Vagina (tissue), 2 donors: ENCODE measurements at places on chromosomes 5 and 9.

DNA sequence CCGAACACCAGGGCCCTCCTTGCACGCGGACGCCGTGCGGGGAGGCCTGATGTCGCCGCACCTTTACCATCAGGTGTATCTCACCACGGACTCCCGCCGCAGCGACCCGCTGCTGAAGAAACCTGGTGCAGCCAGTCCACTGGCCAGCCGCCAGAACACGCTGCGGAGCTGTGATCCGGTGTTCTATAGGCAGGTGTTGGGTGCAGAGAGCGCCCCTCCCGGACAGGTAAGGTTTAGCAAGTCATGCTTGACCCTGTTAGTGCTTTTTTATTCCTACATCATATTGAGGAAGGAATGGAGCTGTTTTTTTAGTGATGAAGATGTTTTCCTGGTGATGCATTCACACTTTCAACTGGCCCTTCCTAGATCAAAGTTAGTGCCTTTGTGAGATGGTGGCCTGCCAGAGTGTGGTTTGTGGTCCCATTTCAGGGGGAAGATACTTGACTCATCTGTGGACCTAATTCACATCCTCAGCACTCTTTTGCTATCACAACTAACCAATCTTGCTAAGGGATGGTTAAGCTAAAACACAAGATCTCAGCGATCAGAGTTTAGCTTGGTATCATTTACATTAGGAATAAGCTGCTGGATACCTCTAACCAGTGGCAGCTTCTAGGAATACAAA, 2.7 kb downstream of the PCDHGC3 start:
- no peaks in the 10 kb centered on the region for H3K27me3 ChIP-seq
- peak overlapping the region; percentile 76 for H3K4me3 ChIP-seq
- H3K36me3 ChIP-seq = no peaks in the 10 kb centered on the region
- peaks cover 68% of the 10 kb centered on the region for H3K4me1 ChIP-seq
- peak overlapping the region; percentile 96 for H3K27ac ChIP-seq
- no peak for DNase-seq

GRCh38 chr5:128773378-128773777, 191.9 kb upstream of the SLC27A6 start:
- no peak for DNase-seq
- no peaks in the 10 kb centered on the region for H3K27me3 ChIP-seq
- H3K4me3 ChIP-seq = no peak overlapping the region
- no peaks in the 10 kb centered on the region for H3K36me3 ChIP-seq

- no peak overlapping the region for H3K4me3 ChIP-seq
- H3K27ac ChIP-seq = no peak overlapping the region
- H3K27me3 ChIP-seq = no peaks in the 10 kb centered on the region
- DNase-seq = no peak
These were observed 69.9 kb upstream of the NAA35 start for GRCh38 chr9:85871008-85871407.

DNA sequence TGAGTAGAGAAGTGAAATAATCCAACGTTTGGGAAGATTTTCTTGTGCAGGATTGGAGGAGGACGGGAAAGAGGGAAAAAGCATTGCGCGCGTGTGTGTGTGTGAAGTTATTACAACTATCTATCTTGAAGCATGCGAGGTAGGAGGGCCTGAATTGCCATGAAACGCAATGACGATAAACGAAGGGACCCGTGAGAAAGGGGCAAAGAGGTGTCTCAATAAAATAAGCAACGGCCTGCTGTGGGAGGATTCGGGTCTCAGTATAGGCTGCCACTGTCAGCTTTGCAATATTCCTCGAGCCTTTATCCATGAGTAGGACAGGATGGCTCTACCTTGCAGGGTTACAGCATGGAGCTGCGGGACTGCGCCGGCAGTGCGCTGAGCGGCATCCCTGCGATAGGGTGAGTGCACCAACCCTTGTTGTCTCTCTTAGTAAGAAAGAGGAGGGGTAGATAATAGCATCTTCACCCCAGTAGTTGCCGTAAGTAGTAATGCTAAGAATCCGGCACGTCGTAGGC, 631 bp upstream of the RCL1 start:
- H3K4me1 ChIP-seq = peaks cover 26% of the 10 kb centered on the region
- peak overlapping the region; percentile 89 for H3K4me3 ChIP-seq
- peak overlapping the region; percentile 39 for H3K27ac ChIP-seq
- DNase-seq = no peak

DNA sequence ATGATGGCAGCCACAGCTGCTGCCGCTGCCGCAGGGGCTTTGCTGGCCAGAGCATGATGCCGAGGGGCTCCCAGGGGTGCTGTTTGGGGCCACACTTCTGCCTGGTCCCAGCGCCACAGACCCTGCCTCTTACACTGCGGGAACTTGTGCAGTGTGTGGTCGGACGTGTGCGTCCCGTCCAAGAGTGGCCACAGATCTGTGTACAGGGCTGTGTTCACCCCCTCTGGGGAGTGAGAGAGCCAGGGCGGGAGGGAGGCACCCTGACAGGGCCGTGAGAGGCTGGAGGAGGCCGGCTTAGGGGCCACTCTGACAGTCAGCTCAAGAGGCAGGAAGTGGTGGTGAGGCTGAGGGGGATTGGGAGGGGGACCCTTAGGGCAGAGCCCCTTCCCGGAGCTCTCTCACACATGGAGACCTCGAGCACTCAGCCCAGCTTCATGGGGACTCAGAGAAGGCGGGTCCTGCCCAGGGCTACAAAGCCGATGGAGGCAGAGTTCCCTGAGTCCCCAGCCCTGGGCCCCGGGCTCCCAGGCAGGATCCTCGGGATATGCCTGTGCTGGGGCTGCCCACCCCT, 13.1 kb upstream of the CARD19 start:
- no peak overlapping the region for H3K27ac ChIP-seq
- no peaks in the 10 kb centered on the region for H3K36me3 ChIP-seq
- no peak overlapping the region for H3K4me3 ChIP-seq
- no peaks in the 10 kb centered on the region for H3K27me3 ChIP-seq

GRCh38 chr9:127224178-127224882, 40.2 kb upstream of the GARNL3 start:
- H3K4me1 ChIP-seq = peaks cover 19% of the 10 kb centered on the region
- H3K27ac ChIP-seq = peak overlapping the region; percentile 78
- H3K27me3 ChIP-seq = no peaks in the 10 kb centered on the region
- H3K4me3 ChIP-seq = peak overlapping the region; percentile 78
- peak; percentile 96 for DNase-seq

DNA sequence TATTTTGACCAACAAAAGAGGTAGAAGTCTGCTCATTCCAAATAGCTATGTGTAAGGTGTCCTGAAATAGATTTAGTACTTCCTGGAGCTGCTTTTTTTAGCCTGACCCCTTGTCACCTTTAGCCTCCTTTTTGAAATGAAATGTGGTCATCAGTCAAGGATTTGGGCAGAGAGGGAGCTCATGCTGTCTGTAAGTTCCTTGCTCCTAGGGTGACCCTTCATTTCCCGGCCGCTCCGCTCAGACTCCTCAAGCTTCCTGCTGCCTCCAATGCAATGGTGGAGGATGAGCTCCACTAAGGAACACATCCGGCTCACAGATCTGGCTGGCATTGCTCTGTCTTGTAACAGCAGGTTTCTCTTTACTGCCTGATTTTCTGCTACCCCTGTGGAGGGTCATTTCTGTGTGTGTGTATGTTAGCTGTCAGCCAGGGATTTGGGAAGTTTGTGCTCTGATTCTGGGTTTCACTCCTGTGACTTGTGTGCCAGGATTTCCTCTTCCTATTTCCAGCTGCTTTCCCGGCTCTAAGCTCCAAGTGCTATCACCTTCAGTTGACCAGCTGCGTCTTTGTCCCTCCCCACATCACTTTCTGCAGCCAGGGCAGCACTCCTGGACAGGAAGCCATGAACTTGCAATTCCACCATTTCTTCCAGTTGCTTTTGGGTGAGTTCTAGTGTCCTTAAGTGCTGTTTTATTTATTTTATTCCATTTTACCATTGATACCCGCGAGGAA, 265.9 kb downstream of the ICE1 start:
- no peaks in the 10 kb centered on the region for H3K36me3 ChIP-seq
- DNase-seq = no peak
- no peak overlapping the region for H3K27ac ChIP-seq
- no peaks in the 10 kb centered on the region for H3K4me1 ChIP-seq
- no peaks in the 10 kb centered on the region for H3K27me3 ChIP-seq
- no peak overlapping the region for H3K4me3 ChIP-seq

DNA sequence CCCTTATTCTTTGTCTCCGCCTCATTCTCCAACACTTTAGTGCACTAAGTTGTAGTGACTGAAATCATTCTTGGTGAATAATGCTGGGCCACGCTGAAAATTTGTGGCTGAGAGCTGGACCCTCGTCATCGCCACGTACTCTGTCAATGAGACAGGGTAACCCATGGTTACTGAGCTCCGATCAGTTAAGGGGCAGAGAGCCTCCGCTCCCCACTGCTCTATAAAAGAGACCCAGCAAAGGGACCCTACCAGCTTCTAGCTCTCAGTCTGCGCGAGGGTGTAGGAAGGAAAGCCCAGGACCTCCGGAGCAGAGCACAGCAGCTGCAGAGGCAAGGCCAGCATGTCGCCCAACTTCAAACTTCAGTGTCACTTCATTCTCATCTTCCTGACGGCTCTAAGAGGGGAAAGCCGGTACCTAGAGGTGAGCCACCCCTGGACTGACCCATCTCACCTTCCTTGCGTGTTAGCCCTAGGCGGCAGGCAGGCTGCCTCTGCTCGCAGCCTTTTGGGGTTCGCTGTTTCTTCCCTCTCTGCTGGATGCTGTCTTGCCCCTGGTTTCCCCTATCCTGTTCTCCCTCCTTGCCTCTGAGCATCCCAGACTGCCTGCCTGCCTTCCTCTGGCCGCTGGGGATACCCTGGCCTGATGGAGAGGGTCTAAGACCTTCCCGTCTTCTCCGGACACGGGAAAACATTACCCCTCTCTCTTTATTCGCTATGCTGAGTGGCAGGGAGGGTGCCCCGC, at the start of gene CRHBP:
CRHBP (plus strand) TSS at position 251 of the 742 bp plus-strand sequence; CDS start at position 341, 90 bp downstream.
- peaks cover 7% of the 10 kb centered on the region for H3K27me3 ChIP-seq
- peak within 1 kb of the TSS; percentile 5 for H3K27ac ChIP-seq
- H3K4me1 ChIP-seq = peaks cover 9% of the 10 kb centered on the region
- peak within 1 kb of the TSS; percentile 28 for H3K4me3 ChIP-seq
- no peaks in the 10 kb centered on the region for H3K36me3 ChIP-seq

DNA sequence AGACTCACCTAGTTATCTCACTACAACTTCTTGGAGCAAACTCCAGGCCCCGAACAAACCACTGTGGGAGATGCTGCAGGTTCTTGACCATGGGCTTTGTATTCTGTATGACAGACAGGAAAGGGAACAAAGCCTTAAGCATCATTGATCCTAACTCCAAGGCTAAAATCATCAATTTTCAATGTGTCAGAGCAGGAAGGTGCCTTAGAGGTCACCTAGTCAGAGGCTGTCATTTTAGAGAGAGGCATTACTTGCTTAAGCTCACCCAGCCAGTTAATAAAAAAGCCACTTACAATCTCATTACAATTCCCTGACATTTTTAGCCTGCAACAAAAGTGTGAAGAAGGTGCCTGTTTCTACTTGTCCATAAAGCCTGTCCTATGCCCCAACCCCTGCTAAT, 272.7 kb downstream of the FAM114A2 start:
- no peaks in the 10 kb centered on the region for H3K27me3 ChIP-seq
- no peak overlapping the region for H3K4me3 ChIP-seq
- DNase-seq = peak; percentile 13
- H3K27ac ChIP-seq = no peak overlapping the region
- H3K36me3 ChIP-seq = no peaks in the 10 kb centered on the region

- no peaks in the 10 kb centered on the region for H3K27me3 ChIP-seq
- H3K4me1 ChIP-seq = no peaks in the 10 kb centered on the region
- H3K36me3 ChIP-seq = no peaks in the 10 kb centered on the region
- no peak overlapping the region for H3K27ac ChIP-seq
These were observed 37.6 kb upstream of the CAST start for GRCh38 chr5:96624596-96624995.

GRCh38 chr9:70398145-70398556, 16.3 kb downstream of the KLF9 start:
- H3K27ac ChIP-seq = no peak overlapping the region
- no peaks in the 10 kb centered on the region for H3K36me3 ChIP-seq
- no peak for DNase-seq
- peaks cover 85% of the 10 kb centered on the region for H3K4me1 ChIP-seq

DNA sequence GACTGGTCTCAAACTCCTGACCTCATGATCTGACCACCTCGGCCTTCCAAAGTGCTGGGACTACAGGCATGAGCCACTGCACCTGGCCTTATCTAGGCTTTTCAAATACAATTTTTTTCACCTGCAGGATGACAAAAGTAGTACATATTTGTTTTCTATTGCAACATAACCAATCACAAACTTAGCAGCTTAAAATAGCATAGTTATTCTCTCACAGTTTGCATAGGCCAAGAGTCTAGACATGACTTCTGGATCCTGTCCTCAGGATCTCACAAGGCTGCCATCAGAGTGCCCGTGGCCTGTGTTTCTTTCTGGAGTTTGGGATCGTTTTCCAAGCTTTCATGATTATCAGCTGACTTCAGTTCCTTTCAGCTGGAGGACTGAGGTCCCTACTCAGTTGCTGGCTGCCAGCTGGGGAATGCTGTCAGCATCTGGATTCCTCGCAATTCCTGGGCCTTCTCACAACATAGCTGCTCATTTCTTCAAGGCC, 348.9 kb downstream of the ARHGEF28 start:
- H3K27ac ChIP-seq = no peak overlapping the region
- H3K27me3 ChIP-seq = no peaks in the 10 kb centered on the region
- no peaks in the 10 kb centered on the region for H3K36me3 ChIP-seq
- no peak for DNase-seq

DNA sequence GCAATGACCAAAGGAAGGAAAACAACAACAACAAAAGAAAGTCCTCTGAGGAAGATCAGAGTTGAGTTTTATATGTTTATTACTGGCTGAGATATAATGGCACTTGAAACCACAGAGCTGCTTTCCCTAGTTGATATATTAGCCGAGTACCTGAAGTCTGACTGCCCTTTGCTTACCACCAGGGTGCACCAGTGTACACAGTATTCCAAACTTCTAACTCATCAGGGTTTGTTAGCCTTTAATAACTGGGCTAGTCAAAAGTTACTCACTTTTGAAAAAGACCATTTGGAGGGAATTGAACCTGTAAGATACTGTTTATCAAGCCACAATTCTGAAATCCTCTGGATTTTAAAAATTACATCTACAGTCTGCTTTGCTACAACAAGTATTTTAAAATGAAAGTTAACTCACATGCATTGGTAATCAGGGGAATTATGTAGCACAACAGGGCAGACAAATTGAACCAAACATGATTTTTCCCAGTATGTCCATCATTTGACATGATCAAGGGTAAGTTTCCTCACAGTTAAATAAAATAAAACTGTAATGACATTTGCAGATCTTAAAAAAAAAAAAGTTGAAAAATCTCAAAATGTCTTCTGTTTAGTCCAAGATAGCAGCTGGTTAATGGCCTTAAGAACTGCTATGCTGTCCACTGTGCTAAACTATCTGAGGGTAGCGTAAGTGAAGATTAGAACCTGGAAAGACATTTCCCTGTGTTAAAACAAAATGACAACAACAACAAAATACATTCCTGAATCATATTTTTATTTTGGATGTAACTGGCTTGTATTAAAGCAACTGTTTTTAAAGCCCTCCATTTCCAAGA, 57.3 kb upstream of the C6 start:
- H3K27me3 ChIP-seq = no peaks in the 10 kb centered on the region
- no peak overlapping the region for H3K27ac ChIP-seq
- no peaks in the 10 kb centered on the region for H3K36me3 ChIP-seq

- no peaks in the 10 kb centered on the region for H3K27me3 ChIP-seq
- H3K4me1 ChIP-seq = peaks cover 50% of the 10 kb centered on the region
- peak within 1 kb of the TSS; percentile 86 for H3K4me3 ChIP-seq
- H3K27ac ChIP-seq = peak within 1 kb of the TSS; percentile 87
- no peaks in the 10 kb centered on the region for H3K36me3 ChIP-seq
- no peak for DNase-seq
These were observed at the start of gene NACC2 for GRCh38 chr9:136095070-136096058. NACC2 (minus strand) TSS chr9:136095289; CDS start chr9:136050521, 44,768 bp downstream.
